Endothelial cell (in vitro differentiated cells): ENCODE measurements at places on chromosomes 7 and 10. TPM values are rescaled to one million over a fixed set of nuclear protein-coding genes. Genes with fewer than 3 reads are reported as not detected.

GRCh38 chr10:61970182-61971002 lies 68.9 kb downstream of the ARID5B start:
- no peak overlapping the region for H3K4me3 ChIP-seq
- H3K36me3 ChIP-seq: no peaks in the 10 kb centered on the region
- H3K27ac ChIP-seq: no peak overlapping the region
- no peaks in the 10 kb centered on the region for H3K27me3 ChIP-seq
- no peaks in the 10 kb centered on the region for H3K4me1 ChIP-seq

- H3K4me3 ChIP-seq: no peak overlapping the region
- peaks cover 24% of the 10 kb centered on the region for H3K36me3 ChIP-seq
- peak overlapping the region; percentile 92 for H3K27ac ChIP-seq
- DNase-seq: peak; percentile 59
- H3K27me3 ChIP-seq: peaks cover 28% of the 10 kb centered on the region
- peaks cover 60% of the 10 kb centered on the region for H3K4me1 ChIP-seq
These were observed 80.5 kb upstream of the PPIF start for GRCh38 chr10:79266543-79267312.

AKR1C3 gene
- total RNA-seq: 2.8 TPM

DNA sequence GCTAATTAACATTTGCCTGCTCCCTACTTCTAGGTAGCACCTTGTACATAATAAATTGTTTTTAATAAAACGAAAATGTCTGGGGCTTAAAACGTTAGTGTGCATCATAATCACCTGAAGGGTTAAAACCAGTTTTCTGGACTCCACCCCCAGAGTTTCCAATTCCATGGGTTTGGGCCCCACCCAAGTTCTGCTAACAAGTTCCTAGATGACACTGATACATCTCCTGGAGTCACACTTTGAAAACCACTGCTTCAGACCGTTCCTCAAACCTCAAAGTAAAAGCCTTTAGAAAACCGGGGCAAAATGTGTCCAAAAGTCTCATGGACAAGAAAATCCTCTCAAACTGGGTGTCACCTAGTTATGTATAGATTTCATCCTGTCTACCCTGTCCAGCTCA lies 9.3 kb downstream of the OSBPL3 start:
- H3K36me3 ChIP-seq: no peaks in the 10 kb centered on the region
- H3K27me3 ChIP-seq: no peaks in the 10 kb centered on the region
- H3K4me1 ChIP-seq: no peaks in the 10 kb centered on the region

GRCh38 chr7:46233585-46234329 lies 312.7 kb upstream of the IGFBP3 start:
- no peaks in the 10 kb centered on the region for H3K27me3 ChIP-seq
- H3K36me3 ChIP-seq: no peaks in the 10 kb centered on the region
- H3K27ac ChIP-seq: no peak overlapping the region
- DNase-seq: no peak

CPA5 gene
- not detected for total RNA-seq

- H3K4me3 ChIP-seq: no peak overlapping the region
- no peak for DNase-seq
- H3K27me3 ChIP-seq: no peaks in the 10 kb centered on the region
- no peak overlapping the region for H3K27ac ChIP-seq
- no peaks in the 10 kb centered on the region for H3K4me1 ChIP-seq
- H3K36me3 ChIP-seq: no peaks in the 10 kb centered on the region
These were observed 1509.1 kb downstream of the REEP3 start for GRCh38 chr10:65030263-65030662.

- DNase-seq: no peak
- H3K27ac ChIP-seq: no peak overlapping the region
- H3K4me1 ChIP-seq: peaks cover 34% of the 10 kb centered on the region
- H3K27me3 ChIP-seq: peaks cover 3% of the 10 kb centered on the region
- no peaks in the 10 kb centered on the region for H3K36me3 ChIP-seq
These were observed 43.4 kb downstream of the GLI3 start for GRCh38 chr7:42193471-42194129.

CALHM3 gene
- not detected for total RNA-seq

DNA sequence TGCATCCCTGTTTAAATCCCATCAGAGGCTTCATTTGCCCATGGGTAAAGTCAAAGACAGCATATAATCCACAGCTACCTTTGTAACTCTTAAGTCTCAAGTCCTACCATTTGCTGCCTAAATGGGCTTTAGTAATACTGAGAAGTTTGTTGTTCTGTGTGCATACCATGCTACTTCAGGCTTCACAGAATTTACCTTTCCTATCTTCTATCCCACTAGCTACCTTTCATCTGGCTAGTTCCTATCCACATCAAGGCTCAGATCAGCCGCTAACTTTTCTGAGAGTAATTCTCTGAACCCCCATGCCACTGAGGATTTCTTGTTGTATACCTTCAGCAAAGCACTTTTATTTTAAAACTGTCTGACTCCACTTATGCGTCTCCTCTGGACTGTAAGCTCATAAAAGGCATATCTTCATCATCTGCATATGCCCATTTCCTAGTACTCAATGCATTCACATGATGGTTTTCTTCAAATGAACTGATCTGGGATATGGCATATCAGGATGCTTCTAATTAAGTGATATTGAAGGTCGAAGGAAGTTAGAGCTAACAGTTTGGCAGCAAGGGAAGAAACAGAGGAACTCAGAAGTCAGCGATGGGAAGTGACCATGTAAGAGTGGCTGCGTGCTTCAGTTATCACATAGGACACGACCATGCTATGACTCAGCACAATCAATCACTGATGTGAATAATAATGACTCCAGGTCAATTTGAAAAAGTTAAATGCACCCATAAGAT lies 283.9 kb upstream of the DKK1 start:
- H3K4me3 ChIP-seq: no peak overlapping the region
- H3K36me3 ChIP-seq: no peaks in the 10 kb centered on the region
- no peak for DNase-seq
- H3K4me1 ChIP-seq: peaks cover 23% of the 10 kb centered on the region
- no peak overlapping the region for H3K27ac ChIP-seq
- peaks cover 2% of the 10 kb centered on the region for H3K27me3 ChIP-seq

DNA sequence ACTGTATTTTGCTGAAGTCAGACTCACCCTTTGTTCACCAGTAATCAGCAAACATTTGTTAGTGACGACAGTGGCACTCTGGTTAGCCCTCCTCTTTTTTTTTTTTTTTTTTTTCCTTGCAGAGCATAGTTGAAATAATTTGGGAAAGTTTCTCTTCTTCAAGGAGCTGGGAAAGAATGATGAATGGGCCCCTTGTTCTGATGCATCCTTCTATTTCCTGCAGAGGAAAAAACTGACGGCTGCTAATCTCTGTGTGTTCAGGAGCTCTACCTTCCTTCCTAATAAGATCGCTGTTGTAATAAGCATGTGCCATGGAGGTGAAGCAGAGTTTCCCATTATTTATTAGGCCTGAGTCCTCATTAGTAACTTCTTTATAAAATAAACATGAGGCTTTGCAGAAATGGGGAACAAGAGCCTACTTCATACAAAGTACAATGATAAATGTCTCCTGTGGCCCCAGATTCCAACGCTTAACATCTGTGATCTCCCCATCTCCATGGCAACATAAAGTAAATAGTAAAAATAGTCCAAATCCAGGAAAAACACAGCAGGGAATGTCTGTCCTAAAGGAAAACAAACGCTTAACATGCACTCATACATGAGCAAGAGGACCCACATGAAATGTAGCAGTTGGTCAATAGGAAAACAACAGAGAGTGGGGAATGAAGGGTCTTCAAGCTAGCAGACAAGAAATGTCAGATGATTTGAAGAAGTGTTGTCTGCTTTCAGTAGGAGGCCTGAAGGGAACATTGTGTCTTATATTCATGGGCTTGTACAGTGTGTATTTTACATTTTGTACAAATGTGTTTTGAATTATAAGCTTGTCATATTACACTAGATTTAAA lies 59.1 kb upstream of the CALD1 start:
- H3K4me3 ChIP-seq: peak overlapping the region; percentile 32
- H3K27ac ChIP-seq: peak overlapping the region; percentile 100
- H3K36me3 ChIP-seq: peaks cover 7% of the 10 kb centered on the region
- peaks cover 11% of the 10 kb centered on the region for H3K27me3 ChIP-seq
- DNase-seq: peak; percentile 47

- peaks cover 2% of the 10 kb centered on the region for H3K4me1 ChIP-seq
- peaks cover 6% of the 10 kb centered on the region for H3K36me3 ChIP-seq
- peaks cover 3% of the 10 kb centered on the region for H3K27me3 ChIP-seq
- no peak overlapping the region for H3K4me3 ChIP-seq
- no peak for DNase-seq
- no peak overlapping the region for H3K27ac ChIP-seq
These were observed 212.3 kb downstream of the FANK1 start for GRCh38 chr10:126108693-126109092.

ADAM22 gene
- total RNA-seq: 14.6 TPM

GRCh38 chr10:35423505-35424306 lies 87.4 kb downstream of the CCNY start:
- H3K4me3 ChIP-seq: no peak overlapping the region
- H3K27ac ChIP-seq: peak overlapping the region; percentile 28
- peaks cover 22% of the 10 kb centered on the region for H3K27me3 ChIP-seq

UCMA gene
- total RNA-seq: not detected

- no peak overlapping the region for H3K27ac ChIP-seq
- peaks cover 1% of the 10 kb centered on the region for H3K27me3 ChIP-seq
- peaks cover 4% of the 10 kb centered on the region for H3K36me3 ChIP-seq
- no peak overlapping the region for H3K4me3 ChIP-seq
- no peak for DNase-seq
These were observed 135.1 kb downstream of the FAM107B start for GRCh38 chr10:14639637-14640036.

DNA sequence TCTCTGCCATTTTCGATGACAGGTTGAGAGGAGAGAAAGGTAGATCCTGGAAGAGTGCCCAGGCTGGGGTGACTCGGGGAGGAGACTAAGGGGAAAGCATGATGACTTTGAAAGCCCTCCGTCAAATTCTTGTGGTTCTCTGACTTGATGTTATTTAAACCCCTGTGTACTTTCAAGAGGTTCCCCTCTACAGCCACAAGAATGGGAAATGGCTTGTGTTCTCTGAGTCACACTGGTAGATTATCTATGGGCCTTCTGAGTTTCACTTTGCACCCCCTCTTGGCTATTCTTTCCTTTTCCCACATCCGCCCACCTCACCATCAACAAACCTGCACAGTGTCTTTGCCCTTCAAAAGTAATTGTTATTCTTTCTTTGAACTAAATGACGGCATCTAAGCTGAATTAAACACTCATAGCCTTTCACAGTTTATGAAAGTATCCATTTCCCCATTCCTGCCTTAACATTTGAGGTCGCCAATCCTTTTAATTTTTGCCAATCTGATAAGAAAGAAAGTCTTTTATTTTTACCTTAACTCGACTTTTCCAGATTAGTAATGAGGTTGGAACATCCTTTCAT lies 24.1 kb downstream of the PRF1 start:
- no peak overlapping the region for H3K4me3 ChIP-seq
- H3K4me1 ChIP-seq: peaks cover 16% of the 10 kb centered on the region
- no peak overlapping the region for H3K27ac ChIP-seq
- H3K36me3 ChIP-seq: no peaks in the 10 kb centered on the region
- no peak for DNase-seq

FAM180A gene
- total RNA-seq: not detected
